ENCODE measurements at places on chromosomes 1 and 21.

- DNase-seq = no peak
Observed at GRCh38 chr1:161913482-161914140, 110.1 kb downstream of the OLFML2B start.

DNA sequence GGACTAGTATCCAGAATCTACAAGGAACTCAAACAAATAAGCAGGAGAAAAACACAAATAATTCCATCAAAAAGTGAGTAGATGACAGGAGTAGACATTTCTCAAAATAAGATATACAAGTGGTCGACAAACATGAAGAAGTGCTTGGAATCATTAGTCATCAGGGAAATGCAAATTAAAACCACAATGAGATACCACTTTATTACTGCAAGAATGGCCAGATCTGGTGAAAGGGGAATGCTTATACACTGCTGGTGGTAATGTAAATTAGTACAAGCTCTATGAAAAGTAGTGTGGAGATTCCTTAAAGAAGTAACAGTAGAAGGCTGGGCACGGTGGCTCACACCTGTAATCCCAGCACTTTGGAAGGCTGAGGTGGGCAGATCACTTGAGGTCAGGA is 73.8 kb downstream of the POU2F1 start:
- no peak for DNase-seq

GRCh38 chr1:200963076-200963475 is 60.4 kb downstream of the KIF21B start:
- DNase-seq = no peak

DNA sequence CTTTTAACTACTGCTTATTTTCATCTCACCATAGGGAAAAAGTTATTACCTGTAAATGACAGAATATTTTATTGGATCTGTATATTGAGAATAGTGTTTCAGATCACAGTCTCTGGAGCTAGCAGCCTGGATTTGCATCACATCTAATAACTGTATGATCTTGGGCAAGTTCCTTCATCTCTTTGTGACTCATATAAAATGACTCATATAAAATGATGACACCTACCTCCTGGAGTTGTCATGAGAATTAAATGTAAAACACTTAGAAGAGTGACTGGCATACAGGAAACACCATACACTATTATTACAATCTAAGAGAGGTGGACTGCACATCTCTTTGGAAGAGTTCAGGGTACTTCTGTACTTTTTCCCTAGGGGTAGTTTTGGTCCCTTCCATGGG is 421.3 kb downstream of the NEGR1 start:
- no peak for DNase-seq

DNA sequence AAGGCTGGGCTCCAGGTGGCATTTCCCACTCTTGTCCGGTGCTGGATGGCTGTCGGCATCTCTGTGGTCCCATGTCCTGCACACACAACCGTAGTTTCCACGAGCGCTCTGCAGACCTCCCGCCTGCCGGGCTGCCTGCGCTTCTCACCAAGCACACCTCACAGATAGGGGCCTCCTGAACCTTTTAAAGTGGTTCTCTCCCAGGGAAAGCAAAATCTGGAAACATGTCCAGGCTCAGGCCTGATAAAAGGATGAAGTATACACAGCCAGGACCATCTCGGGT is 46.2 kb downstream of the CAPN9 start:
- no peak for DNase-seq

- DNase-seq = no peak
Observed at GRCh38 chr1:36486439-36487335, 4.0 kb upstream of the CSF3R start.

DNA sequence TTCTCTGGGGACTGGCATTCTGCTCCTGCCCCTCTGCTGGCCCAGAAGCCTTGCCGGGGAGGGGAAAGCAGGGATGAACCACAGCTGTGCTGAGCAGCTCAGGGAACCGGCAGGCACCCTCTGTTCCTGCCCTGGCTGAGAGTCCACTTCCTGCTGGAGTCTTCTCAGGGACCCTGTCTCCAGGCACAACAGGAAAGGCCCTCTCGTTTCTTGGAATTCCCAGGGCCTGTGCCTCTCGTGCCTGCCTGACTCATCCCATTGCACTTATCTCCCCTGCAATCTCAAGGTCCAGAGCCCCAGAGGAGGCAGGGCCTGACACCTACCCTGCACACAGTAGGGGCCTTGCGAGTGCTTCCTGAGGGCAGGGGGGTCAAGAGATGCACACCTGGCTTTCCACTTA is 1.1 kb upstream of the EDN2 start:
- no peak for DNase-seq

GRCh38 chr1:214264196-214264595 is 16.8 kb upstream of the SMYD2 start:
- DNase-seq = no peak

Measured in NCI-H1105 (cell line).